Activated naive CD4-positive, alpha-beta T cell treated with anti-CD3 and anti-CD28 coated beads, Interleukin-2, amount 10 ng/mL, durations not matched to agents 7 days and 5 days (primary cell): ENCODE measurements at places on chromosomes 7 and 10.

DNA sequence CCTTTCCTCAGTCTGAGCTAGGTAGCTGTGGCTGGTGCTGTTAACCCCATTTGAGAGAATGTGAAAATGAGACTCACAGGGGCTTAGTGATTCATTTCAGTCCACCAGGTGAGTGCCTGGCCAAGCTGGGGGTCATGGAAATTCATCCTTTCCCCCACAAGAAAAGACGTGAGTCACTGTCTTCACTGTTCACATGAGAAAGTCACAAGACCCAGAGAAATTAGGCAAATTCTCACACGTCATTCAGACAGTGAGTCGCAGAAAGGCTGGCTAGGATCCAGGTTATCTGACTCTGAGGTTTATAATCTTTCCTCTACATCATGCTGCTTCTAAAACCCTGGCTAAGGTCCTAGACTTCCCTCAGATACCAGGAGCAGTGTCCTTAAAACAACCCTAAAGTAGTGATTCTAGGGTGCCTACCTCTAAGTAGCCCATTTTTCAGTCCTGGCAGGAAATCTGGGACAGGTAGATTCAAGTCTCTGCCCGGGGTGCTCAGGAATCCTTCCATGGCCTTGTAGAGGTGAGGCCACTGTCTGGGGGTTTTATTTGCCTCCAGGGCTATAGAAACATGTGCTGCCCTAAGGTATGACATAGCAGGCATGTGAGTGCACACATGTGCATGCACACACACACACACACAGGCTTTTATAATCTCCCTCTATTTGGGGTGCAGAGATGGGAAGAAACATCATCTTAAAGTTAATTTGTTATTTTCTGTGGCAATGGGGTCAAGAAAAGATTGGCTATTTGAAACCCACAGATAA lies 427.9 kb upstream of the CELF2 start:
- H3K4me1 ChIP-seq: no peaks in the 10 kb centered on the region
- H3K27ac ChIP-seq: no peak overlapping the region
- no peaks in the 10 kb centered on the region for H3K27me3 ChIP-seq
- no peaks in the 10 kb centered on the region for H3K36me3 ChIP-seq
- DNase-seq: no peak
- no peak overlapping the region for H3K4me3 ChIP-seq

DNA sequence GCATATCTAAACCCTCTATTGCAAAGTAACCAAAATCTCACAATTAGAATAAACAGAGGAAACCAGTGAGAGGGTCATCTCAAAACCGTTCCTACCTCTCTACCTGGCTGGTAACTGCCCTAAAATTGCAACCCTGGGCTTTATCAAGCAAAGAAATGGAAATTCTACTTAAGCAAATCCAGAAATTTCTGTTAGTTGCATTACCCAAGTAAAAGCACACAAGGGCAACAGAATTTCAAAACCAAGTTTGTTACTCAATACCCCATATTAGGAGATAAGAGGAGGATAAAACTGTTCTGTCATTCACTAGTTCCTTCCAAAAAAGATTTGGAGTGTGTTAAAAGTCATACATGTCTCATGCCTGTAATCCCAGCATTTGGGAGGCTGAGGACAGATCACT lies 195.3 kb downstream of the FAM107B start:
- H3K4me1 ChIP-seq: peaks cover 93% of the 10 kb centered on the region
- no peak for DNase-seq
- no peaks in the 10 kb centered on the region for H3K27me3 ChIP-seq

DNA sequence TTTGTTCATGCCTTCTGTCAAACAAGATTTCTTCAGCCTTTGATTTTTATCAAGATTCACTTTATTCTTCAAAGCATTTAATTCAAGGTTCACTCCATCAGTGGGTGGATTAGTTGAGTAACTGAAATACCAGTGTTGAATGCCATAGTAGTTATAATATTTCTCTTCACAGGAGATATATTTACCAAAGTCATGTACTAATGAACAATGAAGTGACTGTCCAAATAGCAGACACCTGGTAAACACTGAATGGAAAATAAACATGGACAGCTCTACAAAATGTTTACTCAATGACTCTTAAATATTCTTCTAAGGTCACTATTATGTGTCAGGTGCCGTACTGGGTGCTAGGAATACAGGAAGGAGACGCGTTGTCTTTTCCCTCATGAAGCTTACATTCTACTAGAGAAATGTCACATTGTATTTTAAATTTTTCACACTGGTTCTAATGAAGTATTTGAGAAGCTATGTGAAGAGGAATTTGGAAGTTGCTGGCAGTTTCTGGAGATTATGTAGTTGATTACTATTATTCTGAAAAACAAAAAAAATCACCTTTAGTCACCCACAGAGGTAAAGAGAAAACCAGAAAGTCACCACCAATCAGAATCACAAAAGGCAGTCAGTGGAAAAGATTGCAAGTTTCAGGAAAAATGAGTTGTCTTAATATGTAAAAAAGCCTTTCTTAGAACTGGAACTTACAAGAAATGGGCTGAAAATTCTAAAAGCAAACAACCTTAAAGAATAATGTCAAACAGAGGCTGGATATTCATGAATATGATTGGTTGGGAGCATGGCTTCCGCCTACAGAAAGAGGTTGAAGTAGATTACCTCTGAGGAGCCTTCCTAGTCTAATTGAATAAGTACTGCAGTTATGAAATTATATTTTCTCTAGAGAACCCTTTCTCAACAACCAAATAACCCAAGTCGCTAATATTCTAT lies 84.5 kb downstream of the RTKN2 start:
- no peaks in the 10 kb centered on the region for H3K27me3 ChIP-seq
- H3K4me1 ChIP-seq: peaks cover 89% of the 10 kb centered on the region
- peak; percentile 35 for DNase-seq
- H3K4me3 ChIP-seq: peak overlapping the region; percentile 42
- peaks cover 52% of the 10 kb centered on the region for H3K36me3 ChIP-seq

DNA sequence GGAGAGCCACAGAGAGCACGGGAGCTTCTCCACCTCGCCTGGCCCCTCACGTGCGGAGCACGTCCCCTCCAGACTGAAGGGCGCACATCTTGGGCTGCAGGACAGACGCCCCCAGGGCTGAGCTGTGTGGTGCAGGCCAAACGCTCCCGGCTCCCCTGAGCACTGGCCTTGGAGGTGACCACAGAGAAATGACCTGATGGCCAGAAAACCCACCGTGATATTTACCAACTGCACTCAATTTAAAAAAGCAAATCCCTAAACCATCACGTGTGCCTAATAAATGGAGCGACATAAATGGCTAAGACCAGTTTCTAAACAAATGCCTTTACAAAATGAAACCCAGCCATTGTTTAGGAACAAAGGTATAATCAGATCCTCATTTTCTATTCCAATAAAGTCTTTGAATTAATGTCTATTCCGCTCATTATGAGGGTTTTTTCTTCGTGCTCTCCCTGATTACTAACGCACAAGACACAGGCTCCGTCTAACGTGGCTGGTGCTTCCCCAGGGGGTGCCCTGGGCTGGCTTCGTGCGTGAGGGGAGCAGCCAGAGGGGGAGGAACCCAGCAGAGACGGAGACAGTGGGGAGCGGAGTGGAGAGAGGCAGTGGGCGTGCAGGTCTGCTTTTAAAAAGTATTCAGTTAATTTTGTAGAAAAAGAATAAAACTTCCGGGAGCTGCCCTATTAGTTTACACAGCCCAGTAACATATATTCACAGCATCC lies 190.3 kb downstream of the DNAJB6 start:
- peaks cover 58% of the 10 kb centered on the region for H3K27me3 ChIP-seq
- H3K4me1 ChIP-seq: no peaks in the 10 kb centered on the region
- DNase-seq: peak; percentile 11
- H3K36me3 ChIP-seq: no peaks in the 10 kb centered on the region
- H3K4me3 ChIP-seq: no peak overlapping the region

GRCh38 chr10:69816521-69816920 lies 14.8 kb downstream of the COL13A1 start:
- DNase-seq: no peak
- H3K4me3 ChIP-seq: no peak overlapping the region
- H3K27me3 ChIP-seq: peaks cover 18% of the 10 kb centered on the region
- H3K36me3 ChIP-seq: no peaks in the 10 kb centered on the region
- H3K27ac ChIP-seq: no peak overlapping the region
- H3K4me1 ChIP-seq: peaks cover 24% of the 10 kb centered on the region

GRCh38 chr7:92722541-92722940 lies 113.8 kb downstream of the CDK6 start:
- H3K4me3 ChIP-seq: no peak overlapping the region
- peaks cover 54% of the 10 kb centered on the region for H3K4me1 ChIP-seq
- no peaks in the 10 kb centered on the region for H3K27me3 ChIP-seq
- H3K27ac ChIP-seq: no peak overlapping the region

- no peak overlapping the region for H3K4me3 ChIP-seq
- H3K27ac ChIP-seq: no peak overlapping the region
- H3K36me3 ChIP-seq: no peaks in the 10 kb centered on the region
- H3K4me1 ChIP-seq: no peaks in the 10 kb centered on the region
- H3K27me3 ChIP-seq: peaks cover 8% of the 10 kb centered on the region
These were observed 59.6 kb upstream of the ZNF33B start for GRCh38 chr10:42697926-42698325.

- H3K36me3 ChIP-seq: peaks cover 25% of the 10 kb centered on the region
- H3K4me1 ChIP-seq: peaks cover 76% of the 10 kb centered on the region
- H3K4me3 ChIP-seq: peak overlapping the region; percentile 98
- peak; percentile 54 for DNase-seq
These were observed 743 bp downstream of the RBM17 start for GRCh38 chr10:6089334-6090219.

DNA sequence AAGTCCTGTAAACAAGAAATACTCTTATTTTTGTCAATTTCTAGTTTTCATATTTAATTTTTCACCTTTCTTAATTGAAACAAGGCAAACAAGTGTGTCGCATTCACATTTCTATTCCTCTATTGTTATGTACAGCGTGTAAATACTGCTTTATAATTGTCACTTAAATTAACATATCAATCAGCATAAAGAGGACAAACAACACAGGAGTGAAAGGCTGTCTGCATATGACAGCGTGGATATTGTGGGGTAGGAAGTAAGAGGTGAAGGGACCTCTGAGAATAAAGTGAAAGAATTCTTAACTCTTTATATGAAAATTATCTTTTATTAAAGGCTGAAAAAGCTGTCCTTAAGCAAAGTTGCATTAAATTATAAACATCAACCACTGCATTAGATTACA lies 797.9 kb upstream of the COBL start:
- H3K4me1 ChIP-seq: no peaks in the 10 kb centered on the region
- H3K27me3 ChIP-seq: no peaks in the 10 kb centered on the region

DNA sequence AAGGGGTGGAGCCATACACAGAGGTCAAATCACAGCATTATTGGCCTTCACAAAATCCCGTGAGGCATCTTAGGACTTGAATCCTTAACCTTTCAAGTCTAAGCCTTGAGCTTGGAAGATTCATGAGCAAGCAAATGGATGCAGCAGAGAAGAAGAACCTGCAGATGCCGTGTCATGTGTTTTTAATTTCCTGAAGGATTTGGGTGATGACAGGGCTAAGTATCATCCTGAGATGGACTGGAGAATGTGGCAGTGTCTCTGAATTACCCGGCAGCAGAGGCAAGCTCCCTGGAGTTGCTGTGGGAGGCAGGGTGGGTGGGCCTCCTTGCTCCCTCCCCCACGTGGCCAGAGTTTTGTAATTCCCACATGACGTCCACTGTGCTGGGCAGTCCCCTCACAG lies 50.8 kb downstream of the GCC1 start:
- H3K27me3 ChIP-seq: peaks cover 28% of the 10 kb centered on the region
- H3K4me3 ChIP-seq: no peak overlapping the region
- DNase-seq: no peak
- H3K36me3 ChIP-seq: no peaks in the 10 kb centered on the region
- no peak overlapping the region for H3K27ac ChIP-seq
- peaks cover 6% of the 10 kb centered on the region for H3K4me1 ChIP-seq

GRCh38 chr10:53233749-53234148 lies 461.2 kb upstream of the MBL2 start:
- H3K4me3 ChIP-seq: no peak overlapping the region
- DNase-seq: no peak
- H3K27ac ChIP-seq: no peak overlapping the region
- H3K4me1 ChIP-seq: no peaks in the 10 kb centered on the region
- no peaks in the 10 kb centered on the region for H3K27me3 ChIP-seq
- H3K36me3 ChIP-seq: no peaks in the 10 kb centered on the region

DNA sequence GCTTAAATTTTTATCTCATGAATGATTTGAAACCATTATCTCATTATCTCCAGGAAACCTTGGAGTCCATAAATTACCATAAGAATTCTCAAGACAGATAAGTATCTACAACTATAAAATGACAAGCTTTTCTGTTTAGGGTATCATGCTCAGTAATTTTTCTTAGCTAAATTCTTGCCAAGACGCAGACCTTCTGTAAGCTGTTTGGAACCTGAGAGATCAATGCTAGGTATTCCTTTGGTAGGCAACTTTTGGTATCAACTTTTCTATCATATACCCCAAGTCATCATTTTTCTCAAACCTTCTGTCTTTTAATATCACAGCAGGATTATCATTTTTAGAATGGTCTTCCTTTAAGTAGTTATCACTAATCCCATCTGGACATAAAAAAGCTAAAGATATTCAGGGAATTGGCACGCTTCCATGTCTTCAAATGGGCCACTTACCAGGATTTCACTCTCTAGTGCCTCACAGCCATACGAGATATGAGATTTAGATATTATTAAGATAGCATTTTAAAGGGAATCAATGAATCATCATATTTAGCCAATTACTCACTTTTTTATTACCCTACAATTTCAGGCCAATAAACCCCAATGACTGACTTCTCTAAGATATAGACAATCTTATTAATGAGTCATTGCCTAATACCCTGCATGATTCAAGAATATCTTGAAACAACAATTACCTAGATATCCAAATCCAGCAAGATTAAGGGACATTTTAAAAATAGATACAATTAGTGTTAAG lies 544.1 kb downstream of the HTR7 start:
- no peak for DNase-seq
- no peaks in the 10 kb centered on the region for H3K27me3 ChIP-seq
- no peaks in the 10 kb centered on the region for H3K4me1 ChIP-seq
- no peak overlapping the region for H3K27ac ChIP-seq

DNA sequence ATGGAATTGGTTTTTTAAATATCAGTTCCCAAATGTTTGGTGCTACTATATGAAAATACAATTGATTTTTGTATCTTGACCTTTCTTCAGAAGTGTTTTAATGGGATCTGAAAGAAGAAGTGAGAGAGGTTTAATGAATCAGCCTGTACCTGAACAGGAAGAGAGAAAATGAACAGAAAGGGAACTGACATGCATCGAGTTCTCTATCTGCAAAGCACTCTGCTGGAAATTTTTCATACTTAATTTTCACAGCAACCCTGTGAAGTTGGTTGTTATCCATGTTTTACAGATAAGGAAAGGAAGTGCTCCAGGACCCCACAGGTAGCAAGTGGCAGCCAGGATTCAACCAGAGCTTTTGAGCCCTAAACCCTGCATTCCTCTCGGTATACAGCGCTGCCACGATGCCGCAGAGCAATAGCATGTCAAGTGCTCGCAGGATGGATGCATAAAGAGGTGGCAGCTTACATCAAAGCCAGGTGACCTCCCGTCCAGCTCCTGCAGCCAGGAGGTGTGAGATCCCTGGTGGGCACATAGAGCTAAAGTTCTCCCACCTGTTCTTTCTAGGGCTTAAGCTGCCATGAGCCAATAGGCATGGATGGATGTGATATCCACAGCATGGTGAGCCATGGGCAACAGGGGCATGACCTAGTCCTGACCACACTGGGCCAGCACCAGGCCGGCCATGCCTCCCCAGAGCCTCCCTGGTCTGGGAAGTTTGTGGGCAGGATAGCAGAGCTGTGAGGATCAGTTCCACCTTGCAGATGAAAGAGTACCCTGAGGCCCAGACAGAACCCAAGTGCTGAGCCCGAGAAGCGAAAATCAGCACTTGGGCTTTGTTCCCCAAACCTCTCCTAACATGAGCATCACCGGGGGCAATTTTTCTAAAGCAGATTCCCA lies 57.2 kb downstream of the CALML3 start:
- no peaks in the 10 kb centered on the region for H3K36me3 ChIP-seq
- DNase-seq: no peak
- peaks cover 20% of the 10 kb centered on the region for H3K27me3 ChIP-seq

- no peak for DNase-seq
- H3K4me1 ChIP-seq: no peaks in the 10 kb centered on the region
These were observed 394.9 kb downstream of the DGKB start for GRCh38 chr7:14507617-14508016.
